ENCODE measurements at places on chromosomes 11 and 22.
A peak's percentile ranks its signal among the peaks of the same experiment; 100 is the strongest.

GRCh38 chr11:50088231-50088630, 55.6 kb downstream of the OR4C45 start:
- DNase-seq = no peak

- DNase-seq = no peak
Observed at GRCh38 chr11:134261626-134262488, 8.5 kb downstream of the ACAD8 start.

GRCh38 chr22:38454353-38455075, 485 bp downstream of the KCNJ4 start:
- no peak for DNase-seq

DNA sequence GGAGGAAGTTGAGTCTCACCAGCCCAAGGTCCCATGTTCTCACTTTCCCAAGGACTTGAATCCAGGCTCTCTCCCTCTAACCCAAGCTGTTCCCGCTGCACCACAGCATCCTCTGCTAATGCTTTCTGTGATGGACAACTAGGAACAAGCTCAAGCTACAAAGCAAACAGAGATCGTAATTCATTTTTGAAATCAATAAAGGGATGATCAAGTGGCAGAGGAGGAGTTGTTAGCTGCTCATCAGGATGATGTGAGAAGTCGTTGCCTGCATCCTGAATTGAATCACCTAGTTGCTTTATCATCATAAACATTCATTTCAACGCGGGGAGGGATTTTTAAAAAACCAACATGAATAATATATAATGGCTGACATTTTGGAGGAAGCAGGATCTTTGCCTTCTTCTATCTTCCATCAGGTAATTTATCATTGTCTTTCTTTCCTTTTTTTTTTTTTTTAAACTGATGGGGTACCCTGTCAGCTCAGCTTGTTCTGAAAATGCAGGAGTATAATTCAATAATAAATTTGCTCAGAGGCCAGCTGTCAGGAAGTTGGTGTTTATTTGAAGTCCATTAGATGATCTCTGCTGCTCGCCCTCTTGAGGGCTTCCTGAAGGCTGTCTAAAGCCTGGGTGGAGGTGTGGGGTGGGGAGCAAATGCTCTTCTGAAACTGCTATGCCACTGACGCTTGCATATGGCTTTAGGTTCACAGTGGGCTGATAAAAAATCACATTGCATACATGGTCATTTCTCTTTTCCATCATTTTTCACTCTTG, 174.4 kb upstream of the NARS2 start:
- no peak for DNase-seq

GRCh38 chr11:126438272-126438671, 82.8 kb downstream of the ST3GAL4 start:
- no peak for DNase-seq

- DNase-seq = no peak
Observed at GRCh38 chr11:19073454-19074415, 13.2 kb upstream of the MRGPRX2 start.

GRCh38 chr11:110133160-110133559, 40.0 kb downstream of the ZC3H12C start:
- no peak for DNase-seq

DNA sequence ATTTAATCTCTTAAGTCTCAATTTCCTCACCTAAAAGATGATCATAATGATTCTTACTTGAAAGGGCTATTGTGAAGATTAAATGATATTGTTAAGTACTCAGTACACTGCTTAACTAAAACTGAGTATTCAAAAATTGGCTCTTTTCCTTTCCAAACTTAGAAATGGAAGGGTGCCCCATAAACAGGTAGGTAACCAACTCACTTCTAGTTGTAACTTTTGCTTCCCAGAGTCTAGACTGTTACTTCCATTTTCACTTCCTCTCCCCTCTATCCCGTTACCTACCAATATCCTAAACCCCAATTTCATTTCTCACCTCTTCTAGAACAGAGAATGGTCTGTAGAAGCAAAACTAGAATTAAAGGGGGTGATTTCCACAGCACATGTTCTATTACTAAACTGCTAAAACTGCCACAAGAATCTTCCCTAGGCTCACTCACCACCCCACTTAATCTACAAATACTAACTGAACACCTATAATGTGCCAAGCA, 50.0 kb downstream of the RRAS2 start:
- no peak for DNase-seq

DNA sequence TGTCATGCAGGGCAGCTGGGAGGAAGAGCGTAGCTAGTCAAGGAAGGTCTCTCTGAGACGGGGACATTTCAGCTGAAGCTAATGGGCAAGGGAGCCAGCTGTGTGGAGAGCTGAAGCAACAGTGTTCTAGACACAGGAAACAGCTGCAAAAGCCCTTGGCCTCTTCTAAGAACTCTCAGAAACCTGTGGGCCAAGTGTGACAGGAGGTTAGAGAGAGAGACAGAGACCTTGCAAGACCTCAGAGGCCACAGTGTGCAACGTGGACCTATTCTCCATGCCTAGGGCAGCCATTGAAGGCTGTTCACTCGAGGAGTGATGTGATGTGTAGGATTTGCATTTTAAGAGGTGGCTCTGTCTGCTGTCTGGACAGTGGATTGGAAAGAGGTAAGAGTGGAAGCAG, 48.7 kb upstream of the TNRC6B start:
- no peak for DNase-seq

DNA sequence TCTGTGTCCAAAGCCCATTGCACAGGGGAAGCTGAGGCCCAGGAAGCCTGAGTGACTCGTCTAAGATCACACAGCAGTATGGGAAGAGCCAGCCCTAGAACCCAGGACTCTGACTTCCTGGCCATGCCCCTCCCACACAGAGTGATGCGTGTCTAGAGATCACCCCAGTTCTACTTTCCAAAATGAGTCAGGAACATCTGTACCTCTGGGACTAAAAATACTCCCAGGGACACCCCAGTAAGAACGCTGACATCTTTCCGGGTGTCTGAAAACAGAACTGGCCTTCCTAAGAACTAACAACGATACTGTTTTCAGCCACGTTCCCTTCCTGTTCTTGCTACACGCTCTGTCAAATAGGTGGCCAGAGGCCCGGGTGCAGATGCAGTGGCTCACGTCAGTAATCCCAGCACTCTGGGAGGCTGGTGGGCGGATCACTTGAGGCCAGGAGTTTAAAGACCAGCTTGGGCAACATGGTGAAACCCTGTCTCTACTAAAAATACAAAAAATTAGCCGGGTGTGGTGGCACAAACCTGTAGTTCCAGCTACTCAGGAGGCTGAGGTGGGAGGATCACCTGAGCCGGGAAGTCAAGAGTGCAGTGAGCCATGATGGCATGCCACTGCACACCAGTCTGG, 21.7 kb upstream of the PDGFB start:
- DNase-seq = no peak

- DNase-seq = no peak
Observed at GRCh38 chr11:72681226-72682153, 7.3 kb upstream of the PDE2A start.

GRCh38 chr22:32830473-32830872, 29.0 kb downstream of the TIMP3 start:
- no peak for DNase-seq

GRCh38 chr11:15967966-15968365, 388.4 kb downstream of the SOX6 start:
- no peak for DNase-seq

DNA sequence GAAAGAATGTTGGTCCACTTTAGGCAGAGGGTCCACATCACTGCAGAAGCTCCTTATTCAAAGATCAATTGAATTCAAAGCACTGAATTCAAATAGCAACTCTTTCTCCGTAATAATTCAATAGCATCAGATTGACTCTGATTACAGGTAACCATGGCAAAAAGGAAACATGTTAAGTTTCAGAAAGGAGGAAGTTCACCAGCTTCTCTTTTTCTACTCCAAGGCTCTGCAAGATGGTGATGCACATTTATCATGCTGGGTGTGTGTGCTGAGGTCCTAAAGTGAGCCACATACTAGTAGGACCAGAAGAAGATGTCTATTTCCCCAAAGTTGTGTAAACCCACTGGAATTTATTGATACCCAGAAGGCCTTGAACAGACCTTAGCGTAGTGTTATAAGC, 18.0 kb upstream of the DRD2 start:
- DNase-seq = no peak

- no peak for DNase-seq
Observed at GRCh38 chr11:103862094-103862801, 174.2 kb upstream of the DDI1 start.

GRCh38 chr11:117823946-117824420, 561 bp downstream of the FXYD2 start:
- no peak for DNase-seq

- DNase-seq = no peak
Observed at GRCh38 chr11:115929618-115930129, 425.5 kb upstream of the CADM1 start.

- no peak for DNase-seq
Observed at GRCh38 chr22:42283278-42284201, 13.1 kb upstream of the TCF20 start.

- no peak for DNase-seq
Observed at GRCh38 chr11:86208572-86208971, 36.0 kb upstream of the EED start.

- DNase-seq = no peak
Observed at GRCh38 chr11:33040033-33040861, 875 bp downstream of the TCP11L1 start.

- no peak for DNase-seq
Observed at GRCh38 chr11:119590651-119591351, 138.2 kb downstream of the NECTIN1 start.

DNA sequence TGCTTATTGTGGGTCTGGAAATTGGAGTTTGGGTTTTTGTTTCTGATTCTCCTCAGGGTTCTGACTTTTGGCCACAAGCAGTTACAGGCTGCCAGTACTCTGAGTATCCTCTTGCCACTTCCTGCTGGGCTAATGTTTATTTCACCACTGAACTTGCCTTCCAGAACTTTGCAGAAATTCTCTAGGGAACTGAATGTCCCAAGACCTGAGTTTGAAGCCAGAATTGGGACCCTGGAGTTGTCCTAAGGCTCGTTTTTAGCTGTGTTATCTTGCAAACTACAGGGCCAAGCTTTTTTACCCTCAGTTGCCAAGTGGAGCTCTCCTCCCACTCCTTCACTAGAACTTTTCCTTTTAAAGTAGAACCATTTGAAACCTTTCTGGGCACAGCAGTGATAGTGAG, 89.9 kb downstream of the FAT3 start:
- no peak for DNase-seq

- DNase-seq = peak; percentile 40
Observed at GRCh38 chr11:111913997-111914396, 1.5 kb downstream of the HSPB2 start.

- no peak for DNase-seq
Observed at GRCh38 chr22:36417281-36417686, 29.5 kb upstream of the MYH9 start.

DNA sequence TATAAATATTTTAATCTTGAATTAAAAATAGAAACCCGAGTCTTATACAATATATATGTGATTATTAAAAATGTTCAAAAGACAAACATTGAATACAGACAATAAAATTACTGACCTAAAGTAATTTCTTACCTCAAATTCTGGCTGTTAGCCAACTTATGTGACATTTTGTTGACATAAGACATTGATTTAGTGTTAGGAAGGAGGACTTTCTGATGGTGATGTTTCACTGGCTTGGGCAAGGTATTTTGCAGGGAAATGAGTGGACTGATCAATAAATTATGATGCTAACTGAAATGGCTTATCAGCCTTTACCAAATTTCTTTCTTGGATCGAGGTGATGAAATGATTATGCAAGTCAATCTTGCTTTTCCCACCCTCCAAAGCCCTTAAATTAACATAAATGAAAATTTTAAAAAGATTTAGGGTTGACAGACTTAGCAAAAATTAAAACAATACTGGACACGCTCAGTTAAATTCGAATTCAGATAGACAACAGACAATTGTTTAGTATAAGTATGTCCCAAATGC, 33.2 kb upstream of the FZD4 start:
- DNase-seq = no peak

DNA sequence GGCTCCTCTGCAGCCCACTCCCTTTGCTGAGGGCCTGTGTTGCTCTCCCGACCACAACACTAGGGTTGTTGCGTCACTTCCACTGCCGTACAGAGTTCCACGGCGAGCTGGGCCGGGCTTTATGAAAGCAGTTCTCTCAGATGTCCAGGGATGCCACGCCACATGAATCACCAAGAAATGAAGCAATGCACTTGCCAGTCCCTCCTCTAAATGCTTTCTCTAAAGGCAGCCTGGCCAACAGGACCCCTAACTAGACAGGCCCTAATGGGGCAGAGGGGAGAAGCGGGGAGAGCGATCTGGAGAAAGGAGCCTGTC, 188.7 kb downstream of the CTTN start:
- DNase-seq = no peak

DNA sequence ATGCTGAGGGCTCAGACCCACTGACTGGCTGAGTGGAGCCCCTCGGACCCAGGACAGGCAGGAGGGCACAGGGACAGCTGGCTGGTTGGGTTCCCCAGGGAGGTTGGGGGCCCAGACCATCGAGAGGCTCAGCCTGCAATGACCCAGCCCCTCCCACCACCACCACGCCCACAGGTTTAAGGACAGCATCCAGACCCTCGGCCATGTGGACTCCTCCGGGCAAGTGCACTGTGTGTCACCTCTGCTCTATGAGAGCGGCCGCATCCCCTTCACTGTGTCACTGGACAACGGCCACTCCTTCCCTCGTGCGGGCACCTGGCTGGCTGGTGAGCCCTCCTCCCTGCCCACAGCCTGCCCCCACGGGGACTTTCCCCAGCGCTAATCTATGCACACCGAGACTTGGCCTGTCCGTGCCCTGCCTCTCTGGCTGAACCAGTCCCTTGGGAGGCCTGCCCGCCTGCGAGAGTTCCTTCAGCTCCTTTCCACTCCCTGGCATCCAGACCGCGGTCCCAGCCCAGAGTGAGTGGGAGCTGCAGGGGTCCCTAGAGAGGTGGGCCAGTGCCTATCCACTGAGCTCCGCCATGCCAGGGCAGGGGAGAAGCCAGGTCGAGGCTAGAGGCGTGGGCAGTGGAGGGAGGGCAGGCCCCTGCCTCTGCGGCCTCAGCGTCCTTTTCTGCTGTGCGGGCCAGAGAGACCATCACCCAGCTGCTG, 2.2 kb downstream of the SUSD2 start:
- no peak for DNase-seq

DNA sequence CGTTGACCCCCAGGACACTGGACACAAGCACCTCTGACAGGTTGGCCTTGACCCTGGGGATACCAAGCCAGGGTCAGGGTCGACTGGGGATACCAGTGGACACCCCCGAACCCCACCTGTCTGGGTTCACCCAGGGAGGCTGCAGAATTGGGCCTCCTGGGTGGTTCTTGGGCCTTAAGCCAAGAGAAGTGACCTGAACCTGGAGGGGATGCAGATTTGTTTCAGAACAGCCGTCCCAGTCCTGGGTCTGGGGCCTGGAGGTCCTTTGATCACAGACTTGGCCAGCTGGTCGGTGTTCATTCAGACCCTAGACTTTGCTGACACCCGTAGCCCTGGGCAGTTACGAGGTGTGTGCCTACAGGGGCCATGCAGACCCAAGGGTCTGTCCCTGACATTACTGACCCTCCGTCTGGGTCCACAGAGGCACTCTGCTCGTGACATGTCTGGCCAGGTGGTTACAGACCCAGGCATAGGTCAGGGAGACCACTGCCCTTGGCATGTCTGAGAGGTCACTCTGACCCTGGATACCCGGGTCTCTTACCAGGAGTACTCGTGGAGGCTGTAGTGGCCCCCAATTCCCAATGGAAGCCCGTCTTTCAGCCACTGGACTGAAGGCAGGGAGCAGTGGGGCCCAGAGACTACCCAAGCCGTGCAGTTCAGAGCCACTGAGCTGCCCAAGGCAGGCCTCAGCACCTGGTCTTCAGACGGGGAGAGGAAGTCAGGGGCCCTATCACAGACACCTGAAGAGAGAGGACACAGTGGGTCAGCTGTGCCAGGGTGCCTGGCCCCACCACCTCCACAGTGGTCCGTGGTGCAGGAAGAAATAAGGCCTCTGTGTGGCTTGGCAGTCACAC, 6.4 kb downstream of the SIGIRR start:
- DNase-seq = no peak

Data from fibroblast of skin of left biceps (primary cell).